ENCODE measurements at places on chromosomes 4 and X.

DNA sequence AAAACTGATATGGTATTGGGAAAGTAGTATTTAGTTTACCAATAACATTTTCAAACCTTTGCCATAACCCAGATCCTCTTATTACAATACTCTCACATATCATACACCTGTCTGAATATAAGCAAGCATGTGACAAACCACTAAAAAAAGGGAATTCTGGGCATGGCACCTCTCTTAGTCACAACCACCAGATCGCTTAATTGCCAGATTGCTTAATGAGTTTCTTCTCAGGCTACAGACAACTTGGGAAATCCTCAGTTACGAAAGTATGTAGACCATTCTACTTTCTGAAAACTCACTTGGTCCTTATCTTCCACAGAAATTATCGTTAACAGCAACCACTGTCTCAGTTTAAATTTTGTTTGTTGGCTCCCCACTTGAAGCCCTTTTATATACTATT lies 2.1 kb downstream of the NAF1 start:
- peak; percentile 14 for DNase-seq

GRCh38 chrX:357693-358471 lies 28.8 kb downstream of the PPP2R3B start:
- peak; percentile 83 for DNase-seq

GRCh38 chrX:262381-262909 lies 18.7 kb upstream of the PLCXD1 start:
- DNase-seq, result no peak

DNA sequence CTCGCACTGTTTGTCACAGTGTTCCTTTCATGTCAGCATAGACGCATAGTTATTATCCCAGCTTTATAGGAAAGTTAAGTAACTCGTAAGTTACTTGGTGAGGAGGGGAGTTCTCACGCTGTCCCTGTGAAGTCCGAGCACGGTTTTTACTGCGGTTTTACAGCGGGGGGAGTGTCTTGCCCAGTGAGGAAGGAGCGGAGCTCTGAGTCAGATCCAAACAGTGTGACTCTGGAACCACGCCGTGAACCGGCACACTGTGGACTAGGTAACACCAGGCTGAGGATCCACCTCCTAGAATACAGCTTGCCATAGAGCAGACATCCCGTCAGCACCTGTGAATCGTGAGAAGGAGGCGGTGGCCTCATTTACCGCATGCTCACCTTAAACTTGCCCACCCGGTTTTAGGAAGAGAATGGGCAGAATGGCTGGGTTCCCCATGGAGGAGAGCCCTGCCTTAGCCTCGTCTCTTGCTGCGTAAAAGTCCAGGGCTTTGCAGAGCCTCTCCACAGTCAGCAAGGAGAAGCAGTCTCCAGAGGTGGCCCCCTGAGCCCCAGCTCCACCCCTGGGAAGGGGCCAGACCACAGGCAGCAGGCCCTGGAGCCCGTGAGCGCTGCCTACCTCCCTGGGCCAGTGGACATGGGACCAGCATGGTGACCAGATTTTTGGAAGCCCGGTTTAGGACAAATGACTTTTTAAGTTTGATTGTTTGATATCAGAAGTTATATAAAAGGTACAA lies 40.2 kb upstream of the HGFAC start:
- peak; percentile 14 for DNase-seq

GRCh38 chrX:15564981-15565579 lies 35.7 kb downstream of the ACE2 start:
- peak; percentile 29 for DNase-seq

GRCh38 chr4:184344435-184344834 lies 126.8 kb upstream of the ENPP6 start:
- DNase-seq, result no peak

- DNase-seq, result no peak
These were observed 126.9 kb downstream of the RNF150 start for GRCh38 chr4:141006242-141006802.

DNA sequence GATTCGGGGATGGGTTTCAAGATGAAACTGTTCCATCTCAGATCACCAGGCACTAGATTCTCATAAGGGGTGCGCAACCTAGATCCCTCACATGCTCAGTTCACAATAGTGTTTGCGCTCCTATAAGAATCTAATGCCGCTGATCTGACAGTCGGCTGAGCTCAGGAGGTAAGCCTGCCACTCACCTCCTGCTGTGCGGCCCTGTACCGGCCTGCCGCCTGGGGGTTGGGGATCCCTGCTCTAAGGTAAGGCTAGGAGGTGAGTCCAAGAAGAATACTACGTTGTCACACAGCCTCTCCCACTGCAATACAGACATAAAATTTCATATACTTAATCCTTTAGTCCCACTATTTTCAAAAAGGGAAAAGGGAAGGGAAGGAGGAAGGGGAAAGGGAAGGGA lies 213.4 kb upstream of the HCCS start:
- DNase-seq, result no peak

DNA sequence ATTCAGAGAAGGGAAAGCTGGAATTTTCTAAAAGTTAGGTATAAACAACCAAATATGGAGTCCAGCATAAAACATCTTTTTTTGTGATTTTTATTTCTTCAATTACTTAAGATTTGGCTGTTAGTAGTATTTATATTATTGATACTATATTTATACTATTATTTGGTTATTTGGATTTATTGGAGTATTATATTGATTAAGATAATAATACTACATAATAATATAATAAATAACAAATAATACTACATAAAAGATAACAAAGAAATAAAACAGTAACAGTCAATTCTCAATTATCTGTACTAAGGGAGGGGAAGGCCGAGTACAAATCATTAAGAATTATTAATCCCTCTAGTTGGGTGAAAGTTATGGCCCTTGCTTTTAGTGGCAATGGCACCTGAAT lies 66.0 kb upstream of the IRF2 start:
- DNase-seq, result no peak

DNA sequence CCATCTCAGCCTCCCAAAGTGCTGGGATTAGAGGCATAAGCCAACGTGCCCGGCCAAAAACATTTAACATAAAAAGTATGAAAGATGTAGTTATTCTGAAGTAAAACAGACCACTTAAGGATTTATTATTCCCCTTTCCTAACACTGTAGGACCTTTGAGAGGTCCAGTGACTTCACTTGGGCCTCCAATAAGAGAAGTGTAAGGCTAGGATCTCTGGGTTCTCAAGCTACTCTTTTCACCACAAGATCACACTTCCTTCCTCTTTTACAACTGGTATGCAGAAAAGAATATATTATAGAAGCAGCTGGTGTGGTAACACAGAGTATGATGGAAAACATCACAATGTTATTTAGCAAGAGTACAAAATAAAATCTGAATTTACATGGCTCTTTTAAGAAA lies 30.2 kb upstream of the CCNG2 start:
- DNase-seq, result no peak

DNA sequence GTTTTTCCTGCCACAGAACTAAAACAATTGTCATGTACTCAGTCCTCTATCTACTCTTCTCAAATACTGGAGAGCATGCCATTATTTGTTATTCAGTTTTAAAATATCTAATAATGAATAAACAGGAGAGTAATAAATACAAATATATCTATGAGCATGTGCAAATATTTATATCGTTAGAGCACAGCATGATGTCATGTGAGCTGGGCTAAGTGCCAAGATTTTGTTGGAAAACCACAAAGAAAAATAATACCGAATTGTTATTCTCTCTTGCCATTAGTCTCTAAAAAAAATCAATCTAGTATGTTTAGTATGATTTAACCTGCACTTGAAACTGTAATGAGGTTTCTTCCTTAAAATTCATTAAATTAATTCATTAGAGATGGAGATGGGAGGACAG lies 97.3 kb downstream of the DDX60 start:
- peak; percentile 85 for DNase-seq

GRCh38 chrX:13087322-13088155 lies 43.1 kb upstream of the FAM9C start:
- peak; percentile 81 for DNase-seq

DNA sequence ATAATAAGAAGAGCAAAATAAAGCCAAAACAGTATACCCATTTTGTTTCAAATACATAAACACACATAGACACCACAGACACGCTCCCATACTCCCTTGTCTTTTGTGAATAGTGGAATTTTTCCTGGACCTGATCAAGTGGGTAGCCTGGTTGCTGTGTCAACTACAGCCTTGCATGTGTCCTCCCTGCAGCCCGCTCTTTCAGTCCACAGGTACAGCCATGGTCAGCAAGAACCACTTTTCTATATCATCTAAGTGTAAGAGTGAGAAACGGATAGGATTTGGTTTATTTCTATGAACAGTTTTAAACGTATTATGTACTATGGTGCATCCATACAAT lies 9.8 kb downstream of the PWWP3B start:
- no peak for DNase-seq

DNA sequence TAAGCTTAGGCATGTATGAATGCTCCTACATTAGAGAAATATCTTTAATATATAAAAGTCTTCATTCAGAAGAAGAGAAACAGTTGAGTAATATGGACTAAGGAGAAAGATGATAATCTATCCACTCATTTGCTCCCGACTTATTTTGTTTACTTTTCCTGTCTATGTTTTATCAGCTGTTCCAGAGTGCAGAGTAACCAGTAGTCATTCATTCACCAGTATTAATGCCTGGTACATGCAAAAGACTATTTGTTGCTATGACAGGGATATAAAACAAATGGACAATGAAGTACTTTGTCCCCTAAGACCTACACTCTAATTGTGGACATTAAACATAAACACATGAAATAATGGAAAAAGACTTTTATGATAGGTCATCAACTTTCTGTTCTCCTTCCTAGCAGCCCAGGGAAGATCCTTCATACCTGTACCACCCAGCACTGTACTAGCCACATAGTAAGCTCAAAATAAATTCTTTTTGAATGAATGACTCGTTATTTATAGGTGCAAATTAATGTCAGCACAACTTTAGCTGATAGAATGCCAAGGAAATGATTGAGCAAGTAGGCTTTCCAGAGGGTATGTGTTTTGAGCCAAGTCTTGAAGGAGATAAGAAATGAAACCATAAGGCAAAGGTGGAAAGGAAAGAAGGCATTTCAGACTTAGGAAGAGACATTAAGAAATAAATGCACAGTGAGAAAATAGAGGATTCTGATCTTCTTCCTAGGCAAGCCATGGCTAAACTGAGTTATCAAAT lies 45.0 kb upstream of the IL13RA1 start:
- no peak for DNase-seq

- no peak for DNase-seq
These were observed at the start of gene HTR2C for GRCh38 chrX:114583646-114584374. HTR2C (plus strand) TSS chrX:114584086; CDS start chrX:114726937, 142,851 bp downstream.

DNA sequence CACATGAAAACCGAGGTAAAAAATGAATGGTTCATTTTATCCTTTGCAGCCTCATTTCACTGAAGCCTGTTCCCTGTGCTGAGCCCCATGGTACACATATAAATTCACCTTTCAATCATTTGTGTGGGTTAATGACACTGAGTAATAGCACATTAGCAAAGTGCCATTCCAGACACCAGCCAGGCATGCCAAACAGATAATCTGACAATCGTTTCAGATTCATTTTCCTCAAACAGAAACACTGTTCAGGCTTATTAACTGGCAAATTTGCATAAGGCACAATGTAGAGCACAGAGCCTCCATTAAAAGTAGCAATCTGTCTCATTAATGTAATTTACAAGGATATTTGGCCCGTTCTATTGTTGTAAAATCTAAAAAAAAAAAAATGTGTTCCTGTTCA lies 76.2 kb downstream of the UNC5C start:
- DNase-seq, result no peak

- no peak for DNase-seq
These were observed 305.7 kb downstream of the INPP4B start for GRCh38 chr4:142540483-142540804.

DNA sequence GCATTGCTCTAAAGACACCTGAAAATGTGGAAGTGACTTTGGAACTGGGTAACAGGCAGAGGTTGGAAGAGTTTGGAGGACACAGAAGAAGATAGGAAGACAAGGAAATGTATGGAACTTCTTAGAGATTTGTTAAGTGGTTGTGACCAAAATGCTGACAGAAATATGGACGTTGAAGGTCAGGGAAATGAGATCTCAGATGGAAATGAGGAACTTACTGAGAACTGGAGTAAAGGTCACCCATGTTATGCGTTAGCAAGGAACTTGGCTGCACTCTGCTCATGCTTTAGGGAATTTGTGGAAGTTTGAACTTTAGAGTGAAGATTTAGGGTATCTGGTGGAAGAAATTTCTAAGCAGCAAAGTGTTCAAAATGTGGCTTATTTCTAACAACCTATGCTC lies 99.4 kb downstream of the FAM13A start:
- DNase-seq, result no peak

DNA sequence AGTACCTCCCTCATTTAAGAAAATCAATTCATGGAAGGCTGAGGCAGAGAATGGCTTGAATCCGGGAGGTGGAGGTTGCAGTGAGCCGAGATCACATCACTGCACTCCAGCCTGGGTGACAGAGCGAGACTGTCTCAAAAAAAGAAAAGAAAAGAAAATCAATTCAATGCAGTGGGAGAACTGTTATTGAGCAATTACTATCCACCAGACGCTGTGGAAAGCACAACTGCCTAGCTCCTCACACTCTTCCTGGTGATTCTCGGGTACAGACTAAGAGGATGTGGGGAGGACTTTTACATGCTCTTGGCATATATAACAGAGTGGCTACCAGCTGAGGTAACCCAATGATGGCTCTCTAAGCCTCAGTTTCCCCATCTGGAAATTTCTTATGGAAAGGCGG lies 2.7 kb upstream of the TMSB4X start:
- no peak for DNase-seq

DNA sequence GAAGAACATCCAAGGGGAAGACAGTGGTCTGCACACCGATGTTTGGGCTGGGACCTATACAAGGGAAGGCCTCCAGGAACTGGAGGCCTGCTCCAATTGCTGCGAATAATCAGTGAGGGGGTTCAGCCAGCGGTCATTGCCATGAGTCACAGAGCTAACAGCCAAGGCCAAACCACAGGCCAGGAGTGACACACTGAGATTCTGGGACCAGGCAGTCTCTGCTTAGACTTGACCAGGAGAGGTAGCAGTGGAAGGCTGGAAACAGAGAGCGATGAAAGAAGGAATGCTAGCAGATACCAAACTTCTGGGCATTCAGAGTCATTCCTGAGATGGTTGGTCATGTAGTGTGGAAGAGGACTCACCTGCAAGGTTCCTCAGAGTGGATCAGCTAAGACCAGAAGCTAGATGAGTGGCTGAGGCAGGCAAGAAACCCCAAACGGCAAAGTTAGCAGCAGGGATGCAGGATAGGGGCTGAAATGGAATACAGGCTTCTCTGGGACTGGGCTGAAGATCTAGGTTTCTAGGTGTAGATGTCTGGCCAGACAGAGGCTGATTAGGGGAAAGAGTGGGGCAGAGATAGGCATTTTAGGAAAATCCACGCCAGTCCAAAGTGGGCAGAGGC lies 54.7 kb downstream of the CNGA2 start:
- peak; percentile 73 for DNase-seq

DNA sequence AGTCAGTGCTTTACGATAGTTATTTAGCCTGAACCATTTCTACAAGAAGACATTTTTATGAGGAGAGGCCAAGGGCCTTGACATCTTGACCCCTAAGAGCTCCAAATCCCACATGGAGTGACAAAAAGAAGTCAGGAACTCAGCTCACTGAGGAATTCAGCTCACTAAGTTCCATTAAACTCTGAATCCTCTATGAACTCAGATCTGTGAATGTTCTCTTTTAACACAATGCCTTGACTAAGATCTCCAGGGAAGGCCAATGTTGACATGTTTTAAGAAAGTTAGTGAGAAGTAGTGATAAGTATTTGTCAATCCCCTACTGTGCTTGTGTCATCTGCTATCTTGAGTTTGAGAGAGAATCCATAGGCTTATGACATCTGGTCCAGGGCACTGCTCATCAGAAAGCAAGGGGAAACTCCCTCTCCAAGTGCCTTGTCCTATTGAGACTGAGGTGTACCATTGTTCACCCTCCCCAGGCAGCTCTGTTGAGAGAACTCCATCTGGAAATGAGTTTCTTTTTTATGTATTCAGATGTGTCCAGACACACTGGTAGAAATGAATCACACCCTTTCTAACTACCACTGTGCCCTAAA lies 68.7 kb upstream of the PCDH19 start:
- DNase-seq, result no peak
